WTC11 (cell line): ENCODE measurements at places on chromosomes 7 and 10.

GRCh38 chr10:29150010-29150409 is 138.9 kb upstream of the LYZL1 start:
- H3K27ac ChIP-seq, result no peak overlapping the region
- no peak overlapping the region for H3K4me3 ChIP-seq
- no peak for DNase-seq
- peaks cover 33% of the 10 kb centered on the region for H3K4me1 ChIP-seq

- DNase-seq, result no peak
- H3K4me1 ChIP-seq, result peaks cover 9% of the 10 kb centered on the region
- no peak overlapping the region for H3K4me3 ChIP-seq
- peaks cover 3% of the 10 kb centered on the region; the same call in 1 of the 2 replicates for H3K27me3 ChIP-seq
These were observed 3.5 kb upstream of the CFAP46 start for GRCh38 chr10:132945894-132946255.

DNA sequence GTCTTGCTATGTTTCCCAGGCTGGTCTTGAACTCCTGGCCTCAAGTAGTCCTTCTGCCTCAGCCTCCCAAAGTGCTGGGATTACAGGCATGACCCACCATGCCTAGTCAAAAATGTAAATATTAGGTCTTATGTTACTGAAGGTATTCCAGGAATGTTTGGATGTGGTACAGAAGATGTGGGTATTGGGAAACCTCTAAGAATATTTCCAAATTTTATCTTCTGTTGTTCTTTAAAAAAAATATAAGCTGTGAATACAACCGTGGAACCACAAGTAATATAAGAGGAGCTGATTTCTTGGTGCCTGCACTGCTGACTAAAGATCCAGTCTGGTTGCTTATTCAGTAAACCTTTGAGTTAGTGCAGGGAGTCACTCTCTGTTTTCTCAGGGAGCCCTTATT is 178.3 kb downstream of the AUTS2 start:
- no peak for DNase-seq
- H3K27ac ChIP-seq, result no peak overlapping the region
- peaks cover 23% of the 10 kb centered on the region for H3K4me1 ChIP-seq
- no peaks in the 10 kb centered on the region for H3K36me3 ChIP-seq

- H3K4me3 ChIP-seq, result no peak overlapping the region
- H3K27ac ChIP-seq, result no peak overlapping the region
- H3K36me3 ChIP-seq, result no peaks in the 10 kb centered on the region
- H3K4me1 ChIP-seq, result peaks cover 11% of the 10 kb centered on the region
These were observed 819 bp downstream of the HYCC1 start for GRCh38 chr7:23012908-23013714.

DNA sequence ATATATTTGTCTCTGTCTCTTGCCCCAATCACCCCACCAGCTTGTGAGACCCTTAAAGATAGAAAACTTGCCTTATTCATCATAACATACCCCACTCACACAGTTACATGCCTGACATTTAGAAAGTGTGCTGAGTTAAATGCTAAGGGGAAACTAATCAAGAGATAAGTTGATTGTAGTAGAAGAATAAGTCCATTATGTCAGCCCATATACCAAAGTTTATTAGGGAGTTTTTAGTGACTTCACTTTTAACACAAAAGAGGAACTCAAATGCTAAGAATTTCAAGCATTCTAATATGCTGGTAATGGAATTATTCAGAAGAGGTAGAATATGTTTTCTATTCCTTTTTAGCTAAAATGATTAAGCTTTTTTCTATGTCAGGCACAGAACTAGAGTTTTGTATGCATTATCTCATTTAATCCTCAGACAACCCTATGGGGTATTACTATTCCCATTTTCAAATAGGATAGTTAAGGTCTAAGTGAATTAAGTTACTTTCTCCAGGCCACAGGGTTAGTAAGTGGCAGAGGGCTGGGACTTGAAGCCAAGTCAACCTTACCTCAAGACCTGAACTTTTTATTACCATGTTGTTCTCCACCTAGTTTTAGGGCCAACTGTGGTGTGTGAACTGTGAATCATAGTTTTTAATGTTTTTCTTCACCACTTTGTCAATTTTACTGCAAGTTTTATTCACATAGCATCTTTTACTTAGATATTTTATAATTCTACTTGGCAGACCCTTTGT is 19.6 kb downstream of the ASAH2 start:
- no peak for DNase-seq
- H3K4me1 ChIP-seq, result no peaks in the 10 kb centered on the region
- H3K27me3 ChIP-seq, result peaks cover 4% of the 10 kb centered on the region; the same call in 1 of the 2 replicates
- H3K36me3 ChIP-seq, result no peaks in the 10 kb centered on the region
- H3K27ac ChIP-seq, result no peak overlapping the region

- no peak overlapping the region for H3K27ac ChIP-seq
- H3K4me3 ChIP-seq, result no peak overlapping the region
- H3K36me3 ChIP-seq, result no peaks in the 10 kb centered on the region
- H3K27me3 ChIP-seq, result no peaks in the 10 kb centered on the region
These were observed 60.9 kb upstream of the CHRM2 start for GRCh38 chr7:136807598-136807997.

- H3K4me1 ChIP-seq, result no peaks in the 10 kb centered on the region
These were observed 66.9 kb upstream of the FHIP2A start for GRCh38 chr10:114754445-114755320.

DNA sequence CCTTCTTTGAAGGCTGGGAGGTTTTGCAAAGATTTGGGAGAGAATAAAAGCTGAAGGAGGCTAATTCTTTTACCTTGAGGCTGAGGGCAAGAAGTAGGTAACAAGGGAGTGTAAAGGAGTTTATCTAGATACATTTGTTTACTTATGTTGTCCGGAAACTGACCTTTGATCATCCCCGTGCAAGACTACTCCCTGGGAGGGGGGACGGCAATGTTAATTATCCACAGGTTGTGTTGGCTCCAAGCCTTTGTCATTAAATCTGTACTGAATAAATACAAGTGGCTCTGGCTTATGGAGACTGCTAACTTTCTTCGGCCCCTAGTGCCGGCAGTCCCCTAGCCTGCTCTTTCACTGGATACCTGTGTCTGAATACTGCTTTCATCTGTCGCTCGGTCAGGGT is 1250.6 kb upstream of the LRRTM3 start:
- H3K27ac ChIP-seq, result no peak overlapping the region
- H3K4me1 ChIP-seq, result no peaks in the 10 kb centered on the region
- peaks cover 13% of the 10 kb centered on the region for H3K36me3 ChIP-seq
- no peaks in the 10 kb centered on the region for H3K27me3 ChIP-seq
- H3K4me3 ChIP-seq, result no peak overlapping the region

DNA sequence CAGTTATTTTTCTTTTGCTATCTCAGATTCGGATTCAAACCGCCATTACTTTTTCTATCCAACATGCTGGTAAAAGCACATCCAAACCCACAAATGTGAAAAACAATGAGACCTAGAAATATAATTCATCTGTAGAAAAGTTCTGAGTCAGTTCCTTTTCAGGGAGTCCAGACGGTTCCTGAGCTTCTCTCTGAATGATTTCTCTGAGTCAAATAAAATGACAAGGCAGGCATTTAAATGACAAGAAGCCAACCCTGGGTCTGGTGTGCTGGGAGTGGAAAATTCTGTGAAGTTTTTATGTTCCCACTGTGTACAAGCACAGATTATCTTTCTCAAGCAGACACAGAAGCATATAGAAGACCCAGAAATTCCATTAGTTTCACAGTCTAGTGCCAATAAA is 96.3 kb upstream of the ANKRD1 start:
- no peak for DNase-seq
- H3K36me3 ChIP-seq, result no peaks in the 10 kb centered on the region
- H3K27ac ChIP-seq, result no peak overlapping the region
- peaks cover 6% of the 10 kb centered on the region for H3K27me3 ChIP-seq

- H3K36me3 ChIP-seq, result peaks cover 18% of the 10 kb centered on the region
- DNase-seq, result no peak
- H3K4me1 ChIP-seq, result peaks cover 23% of the 10 kb centered on the region
- no peak overlapping the region for H3K4me3 ChIP-seq
These were observed 29.2 kb upstream of the AP5Z1 start for GRCh38 chr7:4745971-4746919.

DNA sequence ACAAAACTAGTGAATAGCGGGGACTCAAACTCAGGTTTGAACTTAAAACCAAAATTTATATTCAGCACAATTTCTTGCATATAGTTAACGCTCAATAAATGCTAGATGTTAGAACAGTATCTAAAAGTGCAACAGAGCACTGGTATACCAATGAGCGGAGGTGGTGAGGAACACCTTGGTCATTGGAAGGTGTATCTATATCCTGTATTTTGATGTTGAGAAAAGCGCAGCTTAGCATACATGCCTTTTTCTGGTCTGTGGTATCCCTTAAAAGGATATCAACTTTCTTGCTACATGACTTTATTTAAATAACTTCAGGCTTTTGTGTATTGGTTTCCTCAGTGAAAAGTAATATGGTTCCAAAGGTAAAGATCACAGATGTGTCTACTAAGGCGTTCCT is 33.3 kb upstream of the DNAJB12 start:
- no peak overlapping the region for H3K4me3 ChIP-seq
- H3K4me1 ChIP-seq, result peaks cover 20% of the 10 kb centered on the region
- no peaks in the 10 kb centered on the region for H3K27me3 ChIP-seq
- H3K27ac ChIP-seq, result no peak overlapping the region
- no peaks in the 10 kb centered on the region for H3K36me3 ChIP-seq

DNA sequence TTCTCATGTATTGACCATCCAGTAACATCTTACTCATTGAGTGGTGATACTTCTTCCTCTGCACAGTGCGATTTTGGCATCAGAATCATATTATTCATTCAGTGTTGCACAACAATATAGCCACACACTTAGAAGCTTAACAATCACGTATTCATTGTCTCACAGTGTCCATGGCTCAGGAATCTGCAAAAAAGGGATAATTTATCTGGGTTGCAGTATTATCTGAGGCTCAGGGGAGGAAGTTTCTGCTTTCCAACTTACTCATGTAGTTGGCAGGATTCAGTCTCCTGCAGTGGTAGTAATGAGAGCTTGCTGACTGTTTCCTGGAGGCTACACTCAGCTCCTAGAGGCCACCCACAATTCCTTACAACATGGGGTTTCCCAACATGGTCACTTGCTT is 803.6 kb downstream of the SORCS1 start:
- H3K4me1 ChIP-seq, result no peaks in the 10 kb centered on the region
- no peak for DNase-seq
- no peaks in the 10 kb centered on the region for H3K27me3 ChIP-seq
- H3K36me3 ChIP-seq, result no peaks in the 10 kb centered on the region
- H3K4me3 ChIP-seq, result no peak overlapping the region

- peaks cover 5% of the 10 kb centered on the region; the same call in 1 of the 2 replicates for H3K27me3 ChIP-seq
- no peak overlapping the region for H3K4me3 ChIP-seq
- H3K36me3 ChIP-seq, result peaks cover 65% of the 10 kb centered on the region
- DNase-seq, result no peak
These were observed 3.0 kb upstream of the DNAAF5 start for GRCh38 chr7:723541-723940.

DNA sequence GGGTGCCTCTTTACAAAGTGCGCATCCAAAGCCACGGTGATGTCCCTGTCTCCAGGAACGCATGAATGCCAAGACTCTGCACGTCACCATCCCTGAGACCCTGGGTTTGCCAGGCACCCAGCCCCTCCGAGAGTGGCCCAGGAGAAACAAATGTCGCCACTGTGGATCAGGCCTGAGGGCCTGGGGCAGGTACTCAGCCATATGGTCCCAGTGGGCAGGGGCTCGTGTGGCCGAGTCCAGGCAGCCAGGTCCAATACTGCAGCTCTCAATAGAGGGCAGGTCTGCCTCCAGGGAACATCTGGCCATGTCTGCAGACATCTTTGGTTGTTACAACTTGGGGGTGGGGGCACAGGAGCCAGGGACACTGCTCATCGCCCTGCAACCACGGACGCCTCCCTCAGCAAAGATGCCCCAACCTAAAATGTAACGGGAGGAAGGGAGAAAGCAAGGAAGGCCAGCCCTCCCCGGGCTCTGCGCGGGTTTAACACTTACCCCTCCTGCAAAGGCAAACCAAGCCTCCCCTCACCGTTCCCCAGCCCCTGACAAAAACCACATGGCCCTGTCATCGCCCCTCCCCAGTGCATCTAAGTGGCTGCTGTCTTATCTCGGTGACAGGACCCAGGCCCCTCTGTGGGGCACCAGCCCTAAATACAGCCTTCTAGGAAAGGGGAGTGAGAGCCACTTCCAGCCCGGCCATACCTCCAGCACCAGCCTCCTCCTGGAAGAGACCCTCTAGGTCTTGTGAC is 10.3 kb upstream of the PAPOLB start:
- no peak overlapping the region for H3K4me3 ChIP-seq
- no peak overlapping the region for H3K27ac ChIP-seq
- no peaks in the 10 kb centered on the region; the same call in 1 of the 2 replicates for H3K27me3 ChIP-seq
- DNase-seq, result no peak
- H3K4me1 ChIP-seq, result peaks cover 11% of the 10 kb centered on the region

- H3K36me3 ChIP-seq, result peaks cover 34% of the 10 kb centered on the region
- peaks cover 11% of the 10 kb centered on the region for H3K4me1 ChIP-seq
- H3K4me3 ChIP-seq, result no peak overlapping the region
- peak; percentile 70 for DNase-seq
- H3K27ac ChIP-seq, result peak overlapping the region; percentile 81
- H3K27me3 ChIP-seq, result no peaks in the 10 kb centered on the region
These were observed 53.5 kb downstream of the NRF1 start for GRCh38 chr7:129665013-129665401.

DNA sequence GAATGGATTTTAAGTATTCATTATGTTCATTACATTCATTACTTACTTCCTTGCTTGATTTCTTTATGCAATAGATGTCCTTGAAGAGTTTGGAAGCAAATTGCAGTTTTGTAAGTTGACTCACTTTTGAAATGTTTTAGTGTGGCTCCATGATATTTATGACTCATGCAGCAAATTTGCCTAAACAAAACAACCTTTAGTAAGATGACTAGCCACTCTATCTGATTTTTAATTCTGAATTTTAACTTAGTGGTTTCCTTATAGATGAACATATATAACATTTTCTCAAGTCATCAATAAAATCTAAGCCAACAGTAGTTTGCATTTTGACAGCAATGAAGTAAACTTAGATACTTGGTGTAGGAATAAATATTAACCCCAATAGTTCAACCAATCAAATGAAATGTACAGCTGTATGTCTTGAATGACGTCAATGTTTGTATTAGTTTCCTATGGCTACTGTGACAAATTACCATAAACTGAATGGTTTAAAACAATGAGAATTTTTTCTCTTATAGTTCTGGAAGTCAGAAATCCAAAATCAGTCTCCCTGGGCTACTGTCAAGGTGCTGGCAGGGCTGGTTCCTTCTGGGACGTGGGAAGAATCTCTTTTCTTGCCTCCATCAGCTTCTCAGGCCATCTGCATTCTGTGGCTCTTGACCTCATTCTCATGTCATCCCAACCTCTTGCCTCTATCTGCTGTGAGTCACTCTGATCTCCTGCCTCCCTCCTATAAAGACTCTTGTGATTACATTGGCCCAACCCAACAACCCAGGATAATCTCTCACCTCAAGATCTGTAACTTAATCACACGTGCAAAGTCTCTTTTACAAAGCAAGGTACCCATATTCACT is 73.4 kb downstream of the AHR start:
- H3K4me1 ChIP-seq, result peaks cover 6% of the 10 kb centered on the region; the same call in 1 of the 2 replicates
- no peak for DNase-seq
- no peaks in the 10 kb centered on the region for H3K36me3 ChIP-seq
- H3K27me3 ChIP-seq, result no peaks in the 10 kb centered on the region
